ENCODE measurements at places on chromosomes 11 and 22.

- DNase-seq = no peak
Observed at GRCh38 chr11:104225047-104225446, 61.1 kb upstream of the PDGFD start.

- DNase-seq = no peak
Observed at GRCh38 chr11:90629229-90629806, 406.5 kb upstream of the CHORDC1 start.

GRCh38 chr11:44693654-44694119, 33.1 kb upstream of the TSPAN18 start:
- DNase-seq = no peak

GRCh38 chr11:73636249-73636648, 10.1 kb upstream of the PLEKHB1 start:
- DNase-seq = no peak

DNA sequence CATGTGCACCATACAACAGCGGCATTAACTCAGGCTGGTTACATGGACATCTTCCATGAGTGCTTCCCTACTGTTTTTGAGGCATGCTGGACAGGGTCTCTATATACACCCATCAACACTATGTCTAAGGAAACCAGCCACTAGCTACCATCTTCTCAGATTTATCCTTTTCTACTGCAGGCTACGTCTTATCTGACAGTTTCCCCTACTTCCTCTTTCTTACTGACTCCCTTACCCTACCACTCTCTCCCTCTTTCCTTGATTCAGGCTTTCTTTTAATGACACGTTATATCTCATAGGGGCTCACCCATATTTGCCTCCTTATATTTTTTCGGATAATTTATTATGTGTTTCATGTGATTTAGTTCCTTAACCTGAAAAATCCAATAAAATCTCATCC, 41.8 kb downstream of the DDI1 start:
- peak; percentile 14 for DNase-seq

- DNase-seq = peak; percentile 55
Observed at GRCh38 chr22:37471727-37472417, 14.3 kb downstream of the MFNG start.

DNA sequence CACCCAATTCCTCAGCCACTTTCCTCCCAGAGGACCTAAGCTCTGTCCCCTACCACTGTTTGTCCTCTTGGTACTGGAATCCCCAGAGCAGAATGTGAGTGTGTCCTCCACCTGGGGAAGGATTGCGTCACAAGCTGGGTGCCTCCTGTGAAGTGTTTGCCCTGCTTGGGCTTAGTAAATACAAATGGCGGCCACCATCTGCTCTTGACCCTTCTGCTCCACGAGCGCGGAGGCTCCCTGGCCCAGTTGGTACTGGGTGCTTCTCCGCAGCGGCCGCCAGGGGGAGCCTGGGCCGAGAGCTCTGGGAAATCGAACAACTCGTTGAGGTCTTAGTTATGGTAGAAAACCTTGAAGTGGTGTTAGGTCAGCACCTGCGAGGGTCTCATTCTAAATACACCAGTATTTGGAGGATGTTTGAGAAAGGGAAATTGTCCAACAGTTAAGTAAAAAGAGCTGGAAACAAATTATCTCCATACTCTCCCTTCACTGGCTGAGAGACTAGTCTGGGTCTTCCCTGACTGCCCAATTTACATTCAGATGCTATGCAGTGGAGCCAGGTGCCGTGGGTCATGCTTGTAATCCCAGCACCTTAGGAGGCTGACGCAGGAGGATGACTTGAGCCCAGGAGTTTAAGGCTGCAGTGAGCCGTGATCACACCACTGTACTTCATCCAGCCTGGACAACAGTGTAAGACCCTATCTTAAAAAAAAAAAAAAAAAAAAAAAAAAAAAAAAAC, 74.6 kb upstream of the TEAD1 start:
- DNase-seq = peak; percentile 56

DNA sequence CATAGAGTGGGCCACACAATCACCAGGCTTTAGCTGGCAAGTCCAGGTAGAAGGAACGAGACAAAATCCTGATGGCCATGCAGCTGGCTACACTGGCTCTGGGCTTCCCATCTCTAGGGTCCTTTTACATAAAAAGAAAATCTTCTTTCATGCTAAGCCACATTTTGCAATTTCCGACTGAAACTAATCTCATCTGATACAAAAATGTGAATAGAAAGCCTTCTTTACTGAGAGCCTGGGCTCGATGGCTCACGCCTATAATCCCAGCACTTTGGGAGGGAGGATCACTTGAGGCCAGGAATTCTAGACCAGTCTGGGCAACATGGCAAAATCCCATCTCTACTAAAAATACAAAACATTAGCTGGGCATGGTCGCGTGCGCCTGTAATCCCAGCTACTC, 67.2 kb downstream of the MICAL3 start:
- no peak for DNase-seq

DNA sequence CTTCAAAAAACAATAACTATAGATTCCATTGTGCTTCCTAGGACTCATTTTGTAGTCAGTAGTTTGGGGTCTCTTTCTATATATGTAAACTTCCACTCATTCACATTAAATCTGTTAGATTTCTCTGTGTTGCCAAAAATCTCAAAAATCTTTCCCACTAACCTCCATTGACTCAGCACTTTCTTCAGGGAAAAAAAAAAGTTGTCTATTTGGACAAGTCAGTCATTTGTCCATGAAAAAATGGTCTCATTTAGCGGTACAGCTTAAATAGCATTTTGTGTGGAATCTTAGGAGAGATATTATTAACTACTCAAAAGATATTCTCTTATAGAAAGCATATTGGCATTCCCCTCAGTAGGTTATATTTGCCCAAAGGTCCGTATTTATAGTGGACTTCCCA, 81.9 kb downstream of the PPP2R1B start:
- no peak for DNase-seq

DNA sequence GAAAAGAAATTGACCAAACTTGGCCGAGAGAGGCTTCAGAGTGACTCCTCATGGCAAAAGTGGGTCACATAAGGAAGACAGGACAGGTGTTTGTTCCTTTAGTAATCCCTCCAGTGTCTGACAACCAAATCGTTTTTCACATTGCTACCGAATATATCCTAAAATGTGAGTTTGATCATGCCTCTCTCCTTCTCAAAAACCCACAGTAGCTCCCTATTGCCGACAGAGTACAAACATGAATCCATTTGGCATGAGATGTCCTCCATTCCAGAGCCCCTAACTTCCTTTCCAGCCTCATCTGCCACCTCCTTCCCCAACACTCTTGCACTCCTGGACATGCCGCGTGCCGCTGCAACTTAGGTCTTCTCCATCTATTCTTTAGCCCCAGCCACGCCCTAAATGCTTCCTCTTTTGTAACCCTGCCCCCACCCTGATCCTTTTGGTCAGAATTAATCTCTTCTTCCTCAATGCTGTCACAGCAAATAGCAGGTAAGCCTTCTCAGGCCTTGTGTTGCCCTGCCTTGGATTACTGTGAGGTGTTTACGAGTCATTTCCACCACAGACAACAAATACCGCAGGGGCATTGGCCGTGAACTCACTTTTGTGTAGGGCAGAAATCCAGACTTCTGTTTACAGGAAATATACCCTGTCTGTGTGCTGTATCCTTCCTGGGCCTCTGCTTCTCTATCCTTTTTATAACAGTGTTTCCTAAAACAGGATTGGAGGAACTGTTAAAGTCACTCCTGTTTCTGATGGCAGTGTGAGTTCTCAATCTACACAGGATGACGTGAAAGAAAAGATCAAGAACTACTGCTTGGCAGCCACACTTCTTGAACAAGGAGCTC, 66.0 kb upstream of the FTH1 start:
- DNase-seq = no peak

- no peak for DNase-seq
Observed at GRCh38 chr11:116715383-116715782, 57.4 kb downstream of the BUD13 start.

DNA sequence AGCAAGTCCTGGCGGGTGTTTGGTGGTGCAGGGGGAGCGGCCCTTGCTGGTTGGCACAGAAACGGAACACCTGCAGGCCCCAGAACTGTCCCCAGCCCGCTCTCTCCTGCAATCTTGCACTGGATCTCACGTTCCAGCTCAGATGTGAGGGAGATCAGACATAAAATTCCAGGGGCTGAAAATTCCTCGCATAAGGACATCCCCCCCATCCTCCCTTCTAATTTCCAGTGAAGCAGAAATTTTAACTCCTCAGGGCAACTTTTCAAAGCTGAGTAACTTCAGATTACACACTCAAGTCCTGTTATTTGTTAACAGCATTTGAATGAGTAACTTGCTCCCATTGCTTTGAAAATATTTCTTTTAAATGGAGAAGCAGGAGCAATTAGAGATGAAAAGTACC, 40.3 kb upstream of the RASSF10 start:
- no peak for DNase-seq

- no peak for DNase-seq
Observed at GRCh38 chr11:76567261-76567660, 103.3 kb downstream of the LRRC32 start.

GRCh38 chr22:27406389-27406861, 395.1 kb downstream of the MN1 start:
- no peak for DNase-seq

DNA sequence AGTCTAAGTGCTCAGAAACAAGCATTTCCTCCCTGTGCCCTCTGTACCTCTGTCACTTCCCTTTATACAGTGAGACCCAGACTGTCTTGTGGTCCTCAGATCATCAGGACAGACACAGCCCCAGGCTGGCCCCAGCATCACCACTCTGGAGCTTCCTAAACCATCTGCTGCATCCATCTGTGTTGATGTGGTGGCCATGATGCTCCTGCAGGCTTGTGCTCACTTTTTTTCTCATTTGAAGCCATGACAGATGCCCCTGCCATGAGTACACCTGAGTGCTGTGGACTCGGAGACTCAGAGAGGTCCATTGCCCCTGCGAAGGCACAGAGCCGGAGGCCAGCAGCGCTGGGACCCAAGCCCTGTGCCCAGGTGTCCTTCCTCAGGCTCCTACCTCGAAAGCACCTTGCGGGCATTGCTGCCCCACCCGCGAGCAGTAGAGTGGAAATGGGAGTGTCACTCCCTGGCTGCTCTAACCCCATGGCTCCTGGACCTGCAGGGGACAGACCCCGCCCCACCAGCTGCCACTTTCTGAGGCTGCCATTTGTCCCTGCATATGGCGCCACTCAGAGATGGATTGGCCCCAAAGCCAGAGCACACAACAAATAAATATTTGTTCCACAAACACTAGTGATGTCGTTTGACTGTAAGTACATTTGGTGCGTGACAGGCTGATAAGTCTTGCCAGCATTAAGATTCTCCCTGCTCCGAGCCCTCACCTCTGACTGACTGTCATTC, 593.5 kb downstream of the TBC1D22A start:
- DNase-seq = no peak

GRCh38 chr11:126810776-126811175, 189.8 kb downstream of the KIRREL3 start:
- no peak for DNase-seq

GRCh38 chr11:68035266-68035876, 3.5 kb upstream of the TCIRG1 start:
- DNase-seq = no peak

DNA sequence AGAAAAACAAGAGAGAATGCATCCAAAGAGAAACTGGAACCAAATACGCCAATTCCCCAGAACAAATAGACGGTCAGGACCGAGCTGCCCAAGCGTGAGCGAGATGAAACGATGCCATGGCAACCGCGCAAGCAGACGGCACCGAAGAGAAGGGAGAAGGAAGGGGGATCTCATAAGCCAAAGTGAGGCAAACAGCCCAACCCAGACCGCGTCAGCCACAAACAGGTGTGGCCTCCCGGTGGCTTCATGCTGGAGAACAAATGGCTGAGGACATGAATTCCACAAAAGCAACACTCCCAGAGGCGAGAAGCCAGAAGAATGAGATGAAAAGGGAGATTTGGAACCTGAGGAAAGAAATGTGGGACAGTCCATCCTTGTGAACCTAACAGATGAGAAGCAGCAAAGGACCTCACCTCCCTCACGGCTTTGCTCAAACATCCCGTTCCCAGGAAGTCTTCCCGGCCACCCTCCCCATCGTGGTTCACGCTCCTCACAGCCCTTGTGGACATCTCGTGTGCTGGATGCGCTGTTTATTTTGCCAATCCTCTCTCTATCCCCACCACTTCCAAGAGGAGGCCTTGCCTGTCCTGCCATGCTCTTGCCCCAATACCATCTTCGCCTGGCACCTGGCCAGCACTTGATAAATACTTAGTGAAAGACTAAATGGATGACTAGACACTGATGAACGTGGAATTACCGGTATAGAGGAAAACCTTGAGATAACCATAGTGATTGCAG, 89.1 kb upstream of the RTL6 start:
- no peak for DNase-seq

Measured in NAMALWA (cell line).